ENCODE measurements at places on chromosomes 13 and 19.
A peak's percentile ranks its signal among the peaks of the same experiment; 100 is the strongest.

- DNase-seq: no peak
These were observed 29.0 kb downstream of the URI1 start for GRCh38 chr19:29971002-29971401.

DNA sequence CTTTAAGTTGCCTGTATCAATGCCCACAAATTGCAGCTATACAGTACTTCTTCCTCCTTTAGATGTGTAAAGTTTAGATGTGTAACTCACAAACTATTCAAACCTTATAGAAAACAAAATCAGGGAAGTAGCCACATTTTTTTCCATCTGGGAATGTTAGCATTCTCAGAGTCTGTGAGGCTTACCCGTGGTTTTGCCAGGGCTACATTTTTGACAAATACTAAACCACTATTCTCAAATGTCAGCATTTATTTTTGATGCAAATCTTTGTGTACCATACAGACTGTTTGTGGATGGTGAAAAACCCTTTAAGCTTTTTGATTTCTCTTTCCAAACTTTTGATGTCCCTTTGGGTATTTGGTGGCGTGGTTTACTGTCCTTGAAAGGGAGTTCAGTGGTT is 216.4 kb downstream of the POSTN start:
- DNase-seq: no peak

DNA sequence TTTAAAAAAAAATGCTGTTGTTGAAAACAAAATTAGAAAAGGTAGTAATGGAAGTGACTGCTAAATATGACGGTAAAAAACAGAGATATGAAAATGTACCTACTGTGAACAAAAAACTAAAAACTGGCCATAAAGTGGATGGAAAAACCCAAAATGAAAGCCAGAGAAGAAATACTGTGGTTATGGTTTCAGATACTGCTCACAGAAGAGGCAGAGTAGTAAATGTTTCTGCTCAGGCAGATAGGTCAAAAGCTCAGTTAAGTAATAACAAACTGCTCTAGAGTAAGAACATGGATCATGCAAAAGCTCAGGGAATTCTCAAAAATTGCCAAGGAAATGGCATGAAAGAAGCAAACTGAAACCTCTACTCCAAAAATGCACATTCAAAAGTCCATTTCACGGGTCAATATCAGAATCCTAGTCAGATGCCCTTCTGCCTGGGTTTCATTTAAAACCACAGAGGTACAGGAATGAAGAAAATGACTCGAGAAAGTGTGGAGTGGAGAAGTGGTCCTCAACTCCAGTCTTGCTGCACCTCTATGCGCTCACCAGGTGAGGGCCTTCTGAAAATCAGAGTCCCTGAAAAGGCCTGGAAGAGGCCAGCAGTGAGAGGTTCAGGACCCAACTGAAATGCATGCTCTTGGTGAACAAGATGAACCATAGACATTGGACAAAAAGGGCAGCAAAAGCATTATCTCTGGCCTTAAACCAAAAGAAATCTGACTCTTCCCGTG is 315.0 kb upstream of the SPRY2 start:
- no peak for DNase-seq

DNA sequence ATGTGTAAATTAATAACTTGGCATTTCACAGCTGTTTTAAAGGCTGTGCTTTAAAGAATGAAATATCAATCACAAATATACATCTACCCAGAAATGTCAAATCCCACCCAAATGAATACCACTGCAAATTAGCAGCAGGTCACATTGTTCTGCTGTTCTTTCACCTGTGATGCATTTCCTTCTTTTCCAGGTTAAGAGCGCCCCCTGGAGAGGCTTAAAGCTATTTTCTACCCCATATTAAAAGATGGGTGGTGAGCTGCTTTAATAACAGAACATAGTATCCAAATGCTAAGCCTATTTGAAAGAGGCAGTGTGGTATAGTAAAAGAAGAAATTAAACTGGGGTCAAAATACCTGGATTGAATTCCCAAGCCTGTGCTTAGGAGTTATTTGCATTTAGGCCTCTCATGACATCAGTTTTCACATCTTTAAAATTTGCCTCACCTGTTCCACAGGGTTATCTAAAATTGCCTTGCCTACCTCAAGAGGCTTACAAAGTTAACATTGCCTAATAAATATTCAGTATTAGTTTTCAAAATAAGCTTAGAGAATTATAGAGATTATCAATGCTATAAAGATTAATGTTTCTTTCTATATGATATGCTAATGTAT is 396.9 kb upstream of the SLITRK5 start:
- DNase-seq: no peak

- no peak for DNase-seq
These were observed 208.9 kb upstream of the SOX1 start for GRCh38 chr13:111857846-111858560.

DNA sequence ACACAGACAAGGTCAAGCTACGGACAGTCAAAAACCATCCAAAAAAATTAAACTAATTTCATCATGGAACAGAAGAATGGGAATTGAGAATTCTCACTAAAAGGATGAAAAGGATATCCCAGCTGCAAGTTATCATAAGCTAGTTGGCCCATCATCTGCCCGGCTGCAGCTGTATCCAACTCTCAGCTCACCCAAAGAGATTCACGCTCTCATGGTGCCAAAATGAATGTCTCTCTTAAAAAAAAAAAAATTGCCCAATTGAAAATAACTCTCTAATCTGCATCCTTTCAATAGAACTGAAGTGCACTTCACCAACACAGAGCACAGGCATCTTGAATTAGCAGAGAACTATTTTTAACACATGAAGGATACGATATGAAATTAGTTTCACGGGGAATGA is 20.0 kb downstream of the ENOX1 start:
- no peak for DNase-seq

DNA sequence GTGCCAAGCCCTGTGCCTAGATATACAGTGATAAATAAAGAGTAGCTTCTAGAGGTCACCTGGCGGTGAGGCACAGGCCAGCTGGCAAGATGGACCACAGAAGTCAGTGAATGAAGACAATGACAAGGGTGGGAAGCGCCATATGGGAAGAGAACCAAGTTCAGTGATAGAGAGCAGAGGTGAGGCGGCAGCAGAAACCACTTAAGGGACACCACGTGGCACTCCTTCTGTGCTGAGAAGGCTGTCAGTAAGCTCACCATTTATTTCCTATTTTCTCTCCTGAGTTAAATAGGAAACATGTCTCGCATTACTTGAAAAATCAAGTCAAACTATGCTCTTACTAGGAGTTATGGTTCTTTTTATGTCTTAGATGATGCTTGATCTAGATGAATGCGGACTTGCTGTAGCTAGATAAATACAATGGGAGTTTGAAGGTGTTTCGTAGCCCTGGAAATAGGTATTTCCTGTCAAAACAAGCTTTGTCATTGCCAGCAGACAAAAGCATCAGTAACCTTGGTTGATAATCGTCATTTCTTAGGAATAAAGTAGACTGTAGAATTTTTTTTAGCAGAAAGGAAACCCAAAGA is 17.8 kb downstream of the ALOX5AP start:
- no peak for DNase-seq

- no peak for DNase-seq
These were observed 9.2 kb downstream of the IQCN start for GRCh38 chr19:18264971-18265540.

DNA sequence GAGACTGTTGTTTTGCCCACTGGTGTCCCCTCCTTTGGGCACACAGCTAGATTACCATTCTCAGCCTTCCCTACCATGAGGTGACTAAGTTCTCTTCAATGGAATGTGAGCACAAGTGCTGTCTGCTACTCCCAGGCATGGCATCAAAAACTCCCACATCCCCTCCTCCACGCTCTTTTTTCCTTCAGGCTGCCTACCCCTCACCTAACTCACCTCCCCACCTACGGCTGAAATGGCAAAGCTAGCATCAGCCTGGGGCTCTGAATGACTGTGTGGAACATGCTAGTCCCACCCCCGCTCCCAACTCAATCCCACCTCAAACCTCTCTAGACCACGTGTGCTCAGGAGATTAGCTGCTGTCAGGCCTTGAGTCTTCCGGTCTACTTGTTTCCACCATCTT is 512.2 kb downstream of the DIAPH3 start:
- no peak for DNase-seq

- DNase-seq: no peak
These were observed 342.2 kb upstream of the KLF12 start for GRCh38 chr13:74476365-74476764.

DNA sequence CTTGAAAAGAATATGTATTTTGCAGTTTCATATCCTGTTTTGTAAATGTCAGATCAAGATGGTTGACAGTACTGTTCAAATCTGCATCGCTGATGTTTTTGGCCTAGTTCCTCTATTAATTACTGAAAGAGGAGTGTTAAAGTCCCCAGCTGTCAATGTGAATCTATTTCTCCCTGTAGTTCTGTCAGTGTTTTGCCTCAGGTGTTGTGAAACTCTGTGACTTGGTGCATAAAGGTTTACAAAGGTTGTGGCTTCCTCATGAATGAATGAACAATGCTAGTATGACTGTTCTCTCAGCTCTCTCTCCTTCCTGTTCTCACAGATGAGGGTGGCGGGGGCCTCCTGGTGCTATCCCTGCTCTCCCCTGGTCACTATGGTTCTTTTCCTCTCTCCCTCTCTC is 142.4 kb downstream of the MYCBP2 start:
- DNase-seq: no peak

DNA sequence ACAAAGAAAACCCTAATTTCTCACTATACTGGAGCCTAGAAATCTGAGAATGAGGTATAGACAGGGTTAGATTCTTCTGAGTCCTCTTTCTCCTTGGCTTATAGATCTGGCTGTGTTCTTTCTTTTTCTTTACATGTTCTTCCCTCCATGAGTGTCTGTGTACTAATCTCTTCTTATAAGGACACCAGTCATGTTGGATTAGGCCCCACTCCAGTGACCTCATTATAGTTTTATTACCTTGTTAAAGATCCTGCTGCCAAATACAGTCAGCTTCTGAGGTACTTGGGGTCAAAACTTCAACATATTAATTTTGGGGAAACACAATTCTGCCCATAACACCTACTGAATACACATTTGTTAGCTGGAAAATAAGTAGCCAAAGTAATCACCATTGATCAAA is 302.6 kb downstream of the PCDH9 start:
- DNase-seq: no peak

- DNase-seq: no peak
These were observed 31.3 kb upstream of the FOXO1 start for GRCh38 chr13:40697711-40698110.

DNA sequence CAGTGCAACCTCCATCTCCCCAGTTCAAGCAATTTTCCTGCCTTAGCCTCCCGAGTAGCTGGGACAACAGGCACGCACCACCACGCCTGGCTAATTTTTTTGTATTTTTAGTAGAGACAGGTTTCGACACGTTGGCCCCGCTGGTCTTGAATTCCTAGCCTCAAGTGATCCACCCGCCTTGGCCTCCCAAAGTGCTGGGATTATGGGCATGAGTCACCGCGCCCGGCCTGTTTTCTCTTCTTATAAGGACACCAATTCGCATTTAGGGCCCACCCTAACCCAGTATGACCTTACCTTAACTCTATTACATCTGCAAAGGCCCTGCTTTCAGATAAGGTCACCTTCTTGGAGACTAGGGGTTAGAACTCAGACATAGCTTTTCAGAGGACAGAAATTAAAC is 35.1 kb downstream of the TMEM161A start:
- DNase-seq: no peak

- no peak for DNase-seq
These were observed 73.9 kb downstream of the TEX29 start for GRCh38 chr13:111394211-111394922.

- no peak for DNase-seq
These were observed 4.3 kb downstream of the TEX29 start for GRCh38 chr13:111324736-111325135.

DNA sequence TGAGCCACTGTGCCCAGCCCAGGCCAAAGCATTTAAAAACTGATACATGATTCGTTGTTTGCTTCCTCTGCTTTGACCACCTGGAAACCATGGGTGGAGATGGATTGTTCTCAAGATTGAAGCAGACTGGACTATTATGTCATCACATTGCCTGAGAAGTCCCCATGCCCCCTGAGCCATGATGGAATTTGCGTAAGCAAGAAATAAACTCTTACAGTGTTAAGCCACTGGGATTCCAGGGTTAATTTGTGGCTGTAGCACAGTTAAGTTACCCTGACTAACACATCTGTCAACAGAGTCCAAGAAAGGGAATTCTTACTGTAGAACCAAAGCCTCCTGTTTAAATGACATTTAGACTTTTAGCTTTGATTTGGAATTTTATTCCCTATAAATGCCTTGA is 19.4 kb upstream of the DHRS12 start:
- no peak for DNase-seq

GRCh38 chr19:58203814-58204475 is 21.1 kb downstream of the ZNF274 start:
- no peak for DNase-seq

DNA sequence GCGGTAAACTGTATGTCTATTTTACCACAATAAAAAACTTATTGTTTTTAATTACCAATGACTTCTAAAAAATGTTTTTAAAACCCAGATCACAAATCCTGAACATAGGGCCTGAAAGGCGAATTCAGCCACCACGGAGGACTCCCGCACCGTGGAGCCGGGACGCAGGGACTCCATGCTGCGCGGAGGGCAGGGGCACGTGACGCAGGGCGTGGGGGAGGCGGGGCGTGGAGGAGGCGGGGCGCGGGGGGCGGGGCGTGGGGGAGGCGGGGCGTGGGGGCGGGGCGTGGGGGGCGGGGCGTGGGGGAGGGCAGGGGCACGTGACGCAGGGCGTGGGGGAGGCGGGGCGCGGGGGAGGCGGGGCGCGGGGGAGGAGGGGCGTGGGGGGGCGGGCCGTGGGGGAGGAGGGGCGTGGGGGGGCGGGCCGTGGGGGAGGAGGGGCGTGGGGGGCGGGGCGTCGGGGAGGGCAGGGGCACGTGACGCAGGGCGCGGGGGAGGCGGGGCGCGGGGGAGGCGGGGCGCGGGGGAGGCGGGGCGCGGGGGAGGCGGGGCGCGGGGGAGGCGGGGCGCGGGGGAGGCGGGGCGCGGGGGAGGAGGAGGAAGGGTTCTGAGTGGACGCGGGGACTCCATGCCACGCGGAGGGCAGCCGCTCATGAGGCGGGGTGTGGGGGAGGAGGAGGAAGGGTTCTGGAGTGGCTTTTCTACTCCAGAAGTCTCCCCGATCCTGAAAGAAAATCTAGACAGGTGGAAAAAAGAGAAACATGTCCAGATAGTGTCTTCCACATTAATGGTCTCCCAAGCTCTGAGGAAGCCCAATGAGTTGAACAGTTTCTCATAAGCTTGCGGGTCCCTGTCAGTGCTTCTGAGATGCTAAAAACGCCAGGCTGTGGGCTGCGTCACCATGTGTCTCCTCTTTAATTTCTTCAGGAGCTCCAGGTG is 4.4 kb upstream of the PROZ start:
- peak; percentile 38 for DNase-seq

- DNase-seq: no peak
These were observed 93.8 kb downstream of the CRYL1 start for GRCh38 chr13:20431687-20432384.

GRCh38 chr13:98798849-98799645 is 46.6 kb upstream of the SLC15A1 start:
- no peak for DNase-seq
